ENCODE measurements at places on chromosomes 2 and 18.
A peak's percentile ranks its signal among the peaks of the same experiment; 100 is the strongest.

DNA sequence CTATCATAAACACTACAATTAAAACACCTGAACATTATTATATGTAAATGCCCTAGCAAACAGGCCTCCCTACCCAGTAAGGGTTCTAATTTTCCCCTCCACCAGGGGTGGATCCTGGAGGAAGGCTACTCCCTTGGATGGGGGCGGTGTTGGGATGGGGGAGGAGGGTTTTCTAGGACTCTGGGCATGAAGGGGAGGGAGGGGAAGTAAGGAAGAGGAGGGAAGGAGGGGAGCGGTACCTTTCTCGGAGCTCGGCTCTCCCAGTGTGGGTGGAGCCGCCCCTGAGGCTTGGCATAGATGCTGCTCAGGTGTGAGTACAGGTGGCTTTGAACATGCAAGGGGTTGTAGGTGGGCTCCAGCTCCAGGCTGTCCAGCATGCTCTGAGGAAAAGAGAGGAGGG lies 5.4 kb downstream of the DOK1 start:
- DNase-seq = no peak

DNA sequence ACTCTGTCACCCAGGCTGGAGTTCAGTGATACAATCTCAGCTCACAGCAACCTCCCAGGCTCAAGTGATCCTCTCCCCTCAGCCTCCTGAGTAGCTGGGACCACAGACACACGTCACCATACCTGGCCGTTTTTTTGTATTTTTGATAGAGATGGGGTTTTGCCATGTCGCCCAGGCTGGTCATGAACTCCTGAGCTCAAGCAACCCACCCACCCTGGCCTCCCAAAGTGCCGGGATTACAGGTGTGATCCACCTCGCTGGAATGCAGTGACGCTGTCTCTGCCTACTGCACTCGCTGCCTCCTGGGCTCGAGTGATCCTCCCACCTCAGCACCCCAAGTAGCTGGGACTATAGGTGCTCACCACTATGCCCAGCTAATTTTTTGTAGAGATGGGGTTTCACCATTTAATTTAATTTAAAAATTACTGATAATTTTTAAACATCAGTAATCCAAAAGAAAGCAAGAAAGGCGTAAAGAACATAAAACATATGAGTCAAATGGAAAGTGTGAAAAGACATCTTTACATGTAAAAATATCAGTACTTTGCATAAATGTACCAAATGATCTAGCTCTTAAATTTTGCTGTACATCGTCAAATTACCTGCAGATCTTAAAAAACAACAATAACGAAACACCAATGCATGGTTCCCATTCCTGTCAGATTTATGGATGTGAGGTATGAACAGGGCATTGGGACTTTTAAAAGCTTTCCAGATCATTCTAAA lies 2.8 kb upstream of the ZNF236 start:
- no peak for DNase-seq

- no peak for DNase-seq
Observed at GRCh38 chr2:46805401-46805951, 110.1 kb downstream of the MCFD2 start.

DNA sequence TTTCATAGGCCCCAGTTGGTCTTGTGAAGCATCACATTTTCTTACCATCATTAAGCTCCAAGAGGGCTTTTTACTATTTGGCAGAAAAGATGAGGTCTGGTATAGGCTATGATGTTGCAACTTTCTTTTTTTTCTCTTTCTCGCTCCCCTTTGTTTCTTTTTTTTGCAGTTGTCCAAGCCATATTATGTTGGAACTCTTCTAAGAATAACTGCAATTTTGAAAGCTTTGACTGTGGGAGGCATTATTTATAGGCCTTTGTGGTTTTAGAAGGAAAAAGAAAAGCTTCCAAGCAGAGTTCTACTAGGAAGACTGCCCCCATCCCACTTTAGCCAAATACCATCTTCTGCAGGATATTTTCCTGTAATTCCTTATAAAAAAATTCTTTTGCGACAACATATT lies 571.6 kb downstream of the ARHGAP15 start:
- no peak for DNase-seq

DNA sequence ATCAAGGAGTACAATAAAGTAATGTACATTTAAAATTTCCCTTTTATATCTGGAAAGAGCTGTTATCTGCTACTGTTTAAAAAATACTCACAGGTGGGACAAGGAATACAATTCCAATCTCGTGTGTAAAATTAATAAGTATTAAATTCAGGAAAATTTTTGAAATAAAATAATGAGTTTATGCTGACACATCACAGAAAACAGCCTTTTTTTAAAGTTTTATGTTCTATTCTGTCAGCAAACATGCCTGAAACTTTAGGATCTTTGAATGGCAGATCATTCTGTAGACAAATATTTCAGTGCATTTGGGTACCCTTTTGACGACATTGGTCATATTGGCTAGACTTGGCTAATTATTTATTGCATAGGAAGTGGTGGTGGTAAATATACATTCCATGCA lies 254.4 kb upstream of the ETAA1 start:
- DNase-seq = no peak

- DNase-seq = peak; percentile 65
Observed at GRCh38 chr2:48600917-48601316, 16.7 kb upstream of the GTF2A1L start.

- no peak for DNase-seq
Observed at GRCh38 chr18:27772081-27772480, 404.8 kb downstream of the CDH2 start.

- no peak for DNase-seq
Observed at GRCh38 chr2:216525972-216526371, 27.3 kb downstream of the RPL37A start.

- DNase-seq = no peak
Observed at GRCh38 chr2:237603718-237604362, 13.3 kb upstream of the RAB17 start.

DNA sequence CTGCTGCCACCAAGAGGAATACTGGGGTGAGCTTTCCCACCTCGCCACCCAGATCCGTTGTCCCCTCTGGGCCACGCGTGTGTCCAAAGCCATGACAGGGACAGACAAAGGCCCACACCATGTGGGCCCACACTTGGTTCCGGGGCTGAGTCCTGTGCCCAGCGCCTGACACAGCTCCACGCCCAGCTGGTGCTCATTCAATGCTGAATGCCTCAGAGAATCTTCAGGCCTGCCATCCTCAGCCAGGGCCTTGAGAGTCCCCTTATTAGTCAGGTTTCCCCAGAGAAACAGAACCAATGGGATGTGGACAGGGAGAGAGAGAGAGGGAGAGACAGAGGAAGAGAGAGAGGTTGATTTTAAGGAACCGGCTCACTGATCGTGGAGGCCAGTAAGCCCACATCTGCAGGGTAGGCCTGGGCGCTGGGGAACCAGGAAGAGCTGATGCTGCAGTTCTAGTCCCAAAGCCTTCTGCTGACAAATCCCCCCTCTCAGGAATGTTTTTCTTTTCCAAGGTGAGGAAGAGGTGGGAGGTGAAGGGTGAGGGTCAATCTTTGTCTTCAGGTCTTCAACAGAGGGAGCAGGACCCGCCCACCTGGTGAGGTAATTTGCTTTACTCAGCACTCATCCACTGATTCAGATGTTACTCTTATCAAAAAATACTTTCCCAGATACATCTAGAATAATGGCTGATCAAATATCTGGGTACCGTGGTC lies 10.2 kb upstream of the SPATA3 start:
- no peak for DNase-seq

DNA sequence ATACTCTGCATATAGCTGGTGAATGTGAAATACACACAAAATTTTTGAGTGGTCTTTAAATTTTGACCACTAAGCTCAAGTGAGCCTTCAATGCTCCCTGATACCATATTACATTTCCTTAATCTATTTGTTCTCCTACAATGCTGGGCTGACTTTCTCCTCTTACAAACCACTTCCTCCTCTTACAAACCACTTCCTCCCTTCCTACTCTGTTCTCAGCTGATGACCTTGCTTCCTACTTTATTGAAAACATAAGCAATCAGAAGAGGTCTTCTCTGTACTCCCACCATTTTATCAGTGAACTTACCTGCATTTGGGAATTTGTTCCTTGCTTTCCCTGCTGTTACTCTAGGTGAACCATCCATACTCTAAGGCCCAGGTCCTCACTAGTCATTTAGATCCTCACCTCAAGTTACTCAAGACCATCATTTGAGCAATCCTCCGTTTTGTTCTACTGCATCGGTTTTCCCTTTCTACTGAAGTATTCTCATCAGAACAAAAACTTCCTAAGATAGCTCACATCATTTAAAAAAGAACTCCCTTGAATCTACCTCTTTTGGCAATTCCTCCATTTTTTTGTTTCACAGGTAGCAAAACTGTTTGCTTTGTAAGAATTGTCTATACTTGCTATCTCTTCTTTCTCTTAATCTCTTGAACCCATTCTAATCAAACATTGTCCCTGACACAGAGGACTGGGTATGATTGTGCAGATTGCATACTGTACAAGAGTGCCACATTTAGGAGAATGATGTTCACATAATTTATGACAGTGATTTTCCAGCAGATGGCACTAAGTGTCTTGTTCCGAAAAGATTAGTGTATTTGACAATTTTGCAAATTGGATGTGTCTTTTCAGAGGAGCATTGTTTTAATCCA lies 96.5 kb downstream of the EPB41L5 start:
- DNase-seq = peak; percentile 45

DNA sequence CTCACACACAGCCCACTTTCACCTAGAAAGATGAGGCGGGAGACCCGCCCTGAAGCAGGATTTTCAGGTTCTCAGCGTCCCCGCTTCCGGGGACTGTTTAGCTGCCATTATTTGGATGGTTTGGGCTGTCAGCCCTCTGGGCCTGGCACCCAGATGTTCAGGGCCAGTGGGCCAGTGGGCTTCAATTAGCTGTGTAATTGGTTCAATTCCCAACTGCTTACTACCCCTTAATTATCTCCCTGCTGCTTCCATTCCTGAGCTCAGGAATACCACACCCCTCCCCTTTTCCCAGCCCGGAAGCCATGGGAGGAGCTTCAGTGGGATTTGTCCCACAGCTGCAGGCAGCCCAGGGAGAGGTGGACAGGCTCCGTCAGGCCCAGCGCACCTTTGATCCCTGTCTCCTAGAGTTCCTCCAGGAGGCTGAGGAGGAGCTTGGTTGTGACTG lies 114.1 kb upstream of the MYCN start:
- no peak for DNase-seq

- peak; percentile 96 for DNase-seq
Observed at GRCh38 chr18:23231340-23232021, 96.2 kb downstream of the CABLES1 start.

DNA sequence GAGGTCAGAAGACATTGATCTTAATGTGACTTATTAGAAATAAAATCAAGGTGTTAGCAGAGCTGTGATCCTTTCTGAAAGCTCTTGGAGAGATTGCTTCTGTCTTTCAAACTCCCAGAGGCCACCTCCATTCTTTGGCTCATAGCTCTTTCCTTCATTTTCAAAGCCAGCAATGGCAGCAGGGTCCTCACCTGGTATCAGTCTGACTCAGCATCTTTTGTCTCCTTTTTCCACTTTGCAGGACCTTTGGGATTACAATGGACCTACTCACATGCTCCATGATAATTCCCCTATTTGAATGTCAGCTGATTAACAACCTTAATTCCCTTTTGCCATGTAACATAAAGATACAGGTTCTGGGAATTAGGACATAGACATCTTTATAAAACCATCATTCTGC lies 6.8 kb upstream of the CDH20 start:
- DNase-seq = no peak

GRCh38 chr18:79612291-79613108 lies 67.1 kb upstream of the CTDP1 start:
- DNase-seq = no peak

DNA sequence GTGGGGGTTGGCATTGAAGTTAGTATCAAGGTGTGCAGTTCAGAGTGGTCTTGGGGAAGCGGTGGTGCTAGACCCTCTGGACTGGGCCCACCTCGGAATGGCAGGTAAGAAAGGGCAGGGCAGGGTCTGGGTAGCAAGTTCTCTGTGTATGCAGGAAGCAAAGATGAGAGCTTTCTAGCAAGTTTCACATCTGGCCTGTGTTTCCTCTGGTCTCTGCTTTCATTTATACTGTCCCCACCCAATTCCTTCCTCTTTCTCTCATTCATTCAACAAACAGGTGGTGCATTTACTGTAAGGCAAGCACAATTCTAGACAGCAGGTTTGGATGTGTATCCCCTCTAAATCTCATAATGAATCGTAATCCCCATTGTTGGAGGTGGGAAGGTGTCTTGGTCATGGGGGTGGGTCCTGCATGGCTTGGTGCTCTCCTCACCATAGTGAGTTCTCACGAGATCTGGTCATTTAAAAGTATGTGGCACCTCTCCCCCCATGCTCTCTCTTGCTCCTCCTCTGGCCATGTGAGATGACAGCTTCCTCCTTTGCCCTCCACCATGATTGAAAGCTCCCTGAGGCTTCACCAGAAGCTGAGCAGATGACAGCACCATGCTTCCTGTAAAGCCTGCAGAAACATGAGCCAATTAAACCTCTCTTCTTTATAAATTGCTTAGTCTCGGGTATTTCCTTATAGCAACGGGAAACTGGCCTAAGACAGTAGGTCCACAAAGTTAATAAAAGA lies 51.8 kb downstream of the PKDCC start:
- no peak for DNase-seq

DNA sequence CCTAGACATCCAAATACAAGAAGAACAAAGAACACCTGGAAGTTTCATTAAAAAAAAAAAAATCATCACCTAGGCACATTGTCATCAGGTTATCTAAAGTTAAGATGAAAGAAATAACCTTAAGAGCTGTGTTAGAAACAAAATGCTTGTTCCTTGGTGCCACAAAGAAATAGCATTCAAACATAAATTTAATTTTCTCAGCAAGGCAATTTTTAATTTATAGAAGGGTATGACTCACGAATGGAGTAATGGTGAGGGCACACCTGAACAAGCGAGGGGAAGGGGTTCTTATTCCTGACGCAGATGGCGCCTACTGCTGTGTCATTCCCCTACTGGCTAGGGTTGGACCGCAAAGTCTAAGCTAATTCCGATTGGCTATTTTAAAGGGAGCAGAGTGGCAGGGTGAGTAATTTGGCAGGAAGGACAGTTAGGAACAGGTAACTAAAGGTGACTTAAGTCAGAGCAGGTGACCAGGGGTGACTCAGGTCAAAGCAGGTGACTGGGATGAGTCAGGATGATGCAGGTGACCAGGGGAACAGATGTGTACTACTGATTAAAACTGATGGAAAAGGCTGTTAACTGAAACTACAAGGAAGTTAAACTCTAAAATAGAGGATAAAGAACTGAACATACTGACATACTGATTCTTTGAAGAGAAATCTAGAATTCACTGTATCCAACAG lies 30.0 kb upstream of the TWSG1 start:
- DNase-seq = no peak

DNA sequence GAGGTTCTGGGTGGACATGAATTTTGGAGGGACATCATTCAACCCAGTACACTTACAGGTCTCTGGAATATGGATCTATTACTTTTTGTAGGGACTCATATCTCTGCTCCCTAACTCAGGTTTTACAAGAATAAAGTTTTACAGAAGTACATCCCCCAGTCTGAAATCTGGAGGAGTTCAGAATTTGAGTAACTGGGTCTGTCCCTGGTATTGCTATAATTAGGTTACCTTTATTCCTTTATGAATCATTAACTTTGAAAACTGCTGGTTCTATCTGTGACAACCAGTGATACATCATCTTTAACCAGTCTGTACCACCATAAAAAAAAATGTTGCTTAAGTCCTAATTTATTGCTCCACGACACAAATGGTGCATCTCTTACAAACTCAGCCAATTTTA lies 59.9 kb downstream of the INSIG2 start:
- peak; percentile 18 for DNase-seq

GRCh38 chr2:179343945-179344279 lies 79.3 kb upstream of the SESTD1 start:
- DNase-seq = no peak

- no peak for DNase-seq
Observed at GRCh38 chr2:210432633-210433032, 43.9 kb downstream of the LANCL1 start.

Data from fibroblast of gingiva (primary cell).